Amniotic epithelial cell (primary cell): ENCODE measurements at places on chromosomes 7 and 10.

- peak; percentile 27 for DNase-seq
Measured at GRCh38 chr10:69640196-69640980, 10.3 kb downstream of the FAM241B start.

- no peak for DNase-seq
Measured at GRCh38 chr7:22628112-22628511, 98.9 kb upstream of the IL6 start.

DNA sequence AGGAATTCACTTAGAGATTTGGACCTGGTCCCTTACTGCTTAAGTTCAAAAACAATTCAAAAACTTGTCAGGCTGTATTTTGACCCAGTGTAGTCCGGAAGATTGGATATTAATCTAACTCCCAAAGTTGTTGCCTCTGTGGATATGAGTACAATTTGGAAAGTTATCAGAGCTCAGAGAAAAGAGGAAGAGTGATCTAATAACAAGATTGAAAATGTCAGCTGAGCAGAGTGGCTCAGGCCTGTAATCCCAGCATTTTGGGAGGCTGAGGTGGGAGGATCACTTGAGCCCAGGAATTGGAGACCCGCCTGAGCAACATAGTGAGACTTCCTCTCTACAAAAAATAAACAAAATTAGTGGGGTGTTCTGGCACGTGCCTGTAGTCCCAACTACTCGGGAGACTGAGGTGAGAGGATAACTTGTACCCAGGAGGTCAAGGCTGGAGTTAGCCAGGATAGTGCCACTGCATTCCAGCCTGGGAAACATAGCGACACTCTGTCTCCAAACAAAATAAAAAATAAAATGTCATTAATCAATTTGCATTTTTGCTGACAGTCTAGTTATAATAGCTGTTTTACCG is 3.2 kb upstream of the ASCC1 start:
- no peak for DNase-seq

DNA sequence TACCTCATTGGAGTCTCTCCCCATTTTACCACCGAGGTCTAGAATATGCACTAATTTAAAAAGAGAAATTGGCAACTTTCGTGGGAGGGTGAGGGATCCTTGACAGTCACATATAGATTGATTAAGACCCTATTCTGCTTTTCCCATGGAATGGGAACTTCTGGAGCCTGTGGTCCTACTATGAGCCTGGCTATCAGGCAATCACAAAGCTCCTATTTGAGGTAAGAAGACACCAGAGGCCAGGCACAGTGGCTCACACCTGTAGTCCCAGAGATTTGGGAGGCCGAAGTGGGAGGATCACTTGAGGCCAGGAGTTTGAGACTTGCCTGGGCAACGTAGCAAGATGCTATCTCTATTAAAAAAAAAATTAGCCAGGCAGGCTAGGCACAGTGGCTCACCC is 104.7 kb upstream of the CCNY start:
- DNase-seq = no peak

- peak; percentile 2 for DNase-seq
Measured at GRCh38 chr7:37089972-37090371, 358.7 kb downstream of the ELMO1 start.

DNA sequence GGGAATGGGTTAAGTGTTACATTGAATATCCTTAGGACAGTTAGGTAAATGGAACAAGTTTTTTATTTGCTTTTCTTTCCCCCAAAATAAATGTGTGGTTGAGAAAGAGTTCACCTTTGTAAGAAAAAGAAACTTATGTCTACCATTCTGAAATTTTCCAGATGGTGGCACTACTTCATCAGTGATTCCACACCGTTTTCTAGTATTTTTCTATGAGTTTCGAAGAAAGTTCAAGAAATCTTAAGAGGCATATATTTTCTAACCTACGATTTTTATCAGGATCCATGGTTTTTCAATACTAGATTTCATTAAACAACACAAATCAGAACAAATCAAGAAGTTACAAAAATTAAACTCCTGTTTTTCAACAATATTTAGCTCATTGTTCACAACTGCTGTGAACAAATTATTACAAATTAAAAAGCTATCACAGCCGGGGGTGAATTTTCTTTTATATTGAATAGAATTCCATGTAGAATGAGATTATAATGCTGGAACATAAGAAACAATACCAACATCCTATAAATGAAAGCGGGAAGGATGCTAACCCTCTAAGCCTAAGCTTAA is 163.1 kb upstream of the NPVF start:
- DNase-seq = peak; percentile 42

DNA sequence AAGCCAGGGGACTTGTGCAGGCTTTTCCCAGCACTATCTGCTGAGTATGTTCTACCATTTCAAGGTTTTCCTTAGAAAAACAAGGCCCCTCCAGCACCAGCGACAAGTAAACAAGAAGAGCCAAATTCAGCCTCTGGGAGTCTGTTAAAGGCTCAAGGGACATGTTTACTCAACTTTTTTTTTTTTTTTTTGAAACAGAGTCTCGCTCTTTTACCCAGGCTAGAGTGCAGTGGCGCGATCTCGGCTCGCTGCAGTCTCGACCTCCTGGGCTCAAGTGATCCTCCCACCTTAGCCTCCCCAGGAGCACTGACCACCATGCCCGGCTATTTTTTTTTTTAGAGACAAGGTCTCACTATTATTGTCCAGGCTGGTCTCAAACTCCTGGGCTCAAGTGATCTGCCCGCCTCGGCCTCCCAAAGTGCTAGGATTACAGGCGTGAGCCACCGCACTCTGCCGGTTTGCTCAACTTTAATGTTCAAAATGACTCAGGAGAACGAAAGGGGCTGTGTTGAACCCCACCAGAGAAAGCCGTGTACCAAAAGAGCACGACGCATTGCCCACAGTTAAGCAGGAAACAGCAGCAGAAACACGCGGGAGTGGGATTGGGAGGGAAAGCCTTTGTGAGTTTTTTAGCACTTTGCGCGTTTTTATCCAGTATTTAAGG is 772 bp downstream of the PRDX3 start:
- DNase-seq = peak; percentile 42

GRCh38 chr10:5079306-5079830 is 14.8 kb upstream of the AKR1C3 start:
- no peak for DNase-seq

DNA sequence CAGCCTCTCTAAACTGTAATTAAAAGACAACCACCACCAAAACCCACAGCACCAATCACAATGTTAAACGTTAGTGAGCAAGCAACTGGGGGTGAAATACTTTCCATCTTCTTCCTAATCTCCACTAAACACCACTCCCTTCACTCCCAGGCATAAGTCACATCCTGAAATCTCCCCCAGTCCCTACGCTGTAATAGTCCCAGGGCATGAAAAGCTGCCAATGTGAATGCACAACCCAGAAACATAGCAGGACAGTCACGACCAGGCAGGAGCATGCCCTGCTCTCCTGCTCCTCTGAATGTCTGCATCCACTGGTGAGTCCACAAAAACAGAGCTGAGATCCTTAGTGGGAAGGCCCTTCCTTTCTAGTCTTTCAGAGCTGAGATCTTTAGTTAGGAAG is 288.9 kb downstream of the PARD3 start:
- DNase-seq = peak; percentile 60

DNA sequence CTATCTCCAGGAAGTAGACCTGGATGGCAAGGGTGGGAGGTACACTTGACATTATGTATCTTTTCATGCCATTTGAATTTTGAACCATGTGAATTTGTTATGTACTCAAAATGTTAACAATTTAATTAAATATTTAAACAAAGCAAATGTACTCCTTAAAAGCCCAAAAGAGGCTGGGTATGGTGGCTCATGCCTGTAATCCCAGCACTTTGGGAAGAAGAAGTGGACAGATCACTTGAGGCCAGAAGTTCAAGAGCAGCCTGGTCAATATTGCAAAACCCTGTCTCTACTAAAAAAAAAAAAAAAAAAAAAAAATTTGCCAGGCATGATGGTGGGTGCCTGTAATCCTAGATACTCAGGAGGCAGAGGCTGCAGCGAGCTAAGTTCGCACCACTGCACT is 136.9 kb upstream of the ASAH2 start:
- DNase-seq = no peak

- DNase-seq = no peak
Measured at GRCh38 chr10:124995605-124996004, 53.7 kb downstream of the ZRANB1 start.

DNA sequence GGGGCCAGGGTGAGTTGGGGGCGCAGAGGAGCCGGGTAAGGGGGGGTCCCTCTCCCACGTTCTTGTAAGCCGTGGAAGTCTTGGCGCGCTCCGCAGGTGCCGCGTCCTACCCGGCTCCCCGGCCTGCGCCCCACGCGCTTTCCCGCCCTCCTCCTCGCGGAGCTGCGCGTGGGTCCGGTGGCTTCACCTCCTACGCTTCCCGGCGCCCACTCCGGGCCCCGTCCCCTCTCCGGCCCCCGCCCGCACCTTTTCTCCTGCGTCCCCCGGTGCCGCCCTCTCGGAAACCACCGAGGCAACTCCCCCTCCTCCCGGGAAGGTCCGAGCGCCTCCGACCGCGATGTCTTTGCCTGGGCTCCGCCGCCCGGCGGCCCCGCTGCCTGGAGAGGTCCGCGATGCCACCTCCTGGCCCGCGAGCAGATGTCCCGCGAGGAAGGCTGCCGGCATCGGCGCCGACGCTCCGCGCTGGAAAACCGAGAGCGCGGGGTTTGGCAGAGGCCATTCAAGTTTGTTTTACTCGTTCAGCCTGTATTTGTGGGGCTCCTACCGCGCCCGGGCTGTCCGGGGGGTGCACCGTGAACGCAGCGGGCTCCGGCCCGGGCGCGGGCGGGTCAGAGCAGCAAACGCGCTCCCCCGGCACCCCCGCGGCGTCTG is 2.4 kb upstream of the NKX6-2 start:
- DNase-seq = peak; percentile 3

DNA sequence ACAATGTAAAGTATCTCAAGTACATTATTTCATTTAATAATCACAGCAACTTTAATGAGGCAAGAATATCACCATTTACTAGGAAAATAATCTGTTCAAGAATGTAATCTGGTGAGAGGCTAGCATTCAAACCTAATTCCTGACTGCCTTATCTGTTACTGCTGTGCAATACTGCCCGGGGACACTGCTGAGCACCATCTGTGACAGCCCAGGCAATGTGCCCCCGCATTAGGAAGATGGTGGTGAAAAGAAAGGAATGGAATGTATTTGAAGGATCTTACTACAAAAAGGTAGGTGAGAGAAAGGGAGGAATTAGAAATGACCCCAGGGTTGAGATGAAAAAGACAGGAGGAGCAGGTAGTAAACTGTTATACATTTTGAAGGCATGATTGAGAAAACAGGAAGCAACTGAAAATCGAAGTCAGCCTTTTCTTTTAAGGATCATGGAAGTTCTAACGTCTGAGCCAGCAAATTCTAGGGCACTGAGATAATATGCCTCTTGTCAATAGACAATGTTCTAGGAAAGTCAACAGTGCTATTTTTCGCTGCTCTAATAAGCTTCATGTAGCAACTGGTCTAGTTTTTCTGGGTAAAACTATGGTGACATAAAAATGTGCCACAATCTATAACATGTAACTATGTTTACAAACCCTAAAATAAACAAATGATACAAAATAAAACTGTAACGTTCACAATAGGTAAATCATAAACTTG is 90.4 kb downstream of the ETV1 start:
- no peak for DNase-seq

DNA sequence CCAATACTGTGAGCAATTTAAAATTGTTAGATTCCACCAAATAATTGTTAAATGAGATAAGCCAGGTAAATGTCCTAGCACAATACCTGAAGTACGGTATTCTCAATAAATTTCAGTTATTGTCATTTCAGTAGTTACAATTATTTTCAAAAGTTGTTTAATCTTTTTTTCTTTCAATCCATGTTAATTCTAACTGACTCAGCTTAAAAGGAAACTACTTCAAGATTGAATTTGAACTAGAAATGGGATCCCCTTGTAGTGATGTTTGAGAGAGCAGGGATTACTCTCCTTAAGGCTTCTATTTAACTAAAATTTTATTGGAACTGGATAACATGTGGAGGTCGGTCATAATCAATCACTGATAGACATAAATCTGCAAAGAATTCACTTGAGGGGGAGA is 6.9 kb upstream of the AKR1E2 start:
- DNase-seq = no peak

DNA sequence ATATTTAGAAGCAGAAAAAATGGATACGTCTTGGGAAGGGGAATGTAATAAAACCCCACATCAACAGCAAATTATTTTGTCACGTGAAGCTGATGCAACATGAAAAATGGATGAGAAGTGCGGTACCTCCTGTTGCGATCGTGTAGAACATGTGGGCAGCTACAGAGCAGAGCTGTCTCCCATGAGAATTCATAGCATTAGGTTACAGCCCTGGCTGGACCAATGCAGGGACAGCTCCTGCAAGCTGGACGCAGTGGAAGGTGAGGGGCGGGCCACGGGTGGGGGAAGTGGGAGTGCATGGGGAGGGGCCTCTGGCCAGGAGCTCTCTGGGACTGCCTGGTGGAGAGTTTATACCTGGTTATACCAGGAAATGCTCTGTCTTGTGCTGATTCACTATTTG is 120.3 kb downstream of the GATA3 start:
- peak; percentile 39 for DNase-seq

DNA sequence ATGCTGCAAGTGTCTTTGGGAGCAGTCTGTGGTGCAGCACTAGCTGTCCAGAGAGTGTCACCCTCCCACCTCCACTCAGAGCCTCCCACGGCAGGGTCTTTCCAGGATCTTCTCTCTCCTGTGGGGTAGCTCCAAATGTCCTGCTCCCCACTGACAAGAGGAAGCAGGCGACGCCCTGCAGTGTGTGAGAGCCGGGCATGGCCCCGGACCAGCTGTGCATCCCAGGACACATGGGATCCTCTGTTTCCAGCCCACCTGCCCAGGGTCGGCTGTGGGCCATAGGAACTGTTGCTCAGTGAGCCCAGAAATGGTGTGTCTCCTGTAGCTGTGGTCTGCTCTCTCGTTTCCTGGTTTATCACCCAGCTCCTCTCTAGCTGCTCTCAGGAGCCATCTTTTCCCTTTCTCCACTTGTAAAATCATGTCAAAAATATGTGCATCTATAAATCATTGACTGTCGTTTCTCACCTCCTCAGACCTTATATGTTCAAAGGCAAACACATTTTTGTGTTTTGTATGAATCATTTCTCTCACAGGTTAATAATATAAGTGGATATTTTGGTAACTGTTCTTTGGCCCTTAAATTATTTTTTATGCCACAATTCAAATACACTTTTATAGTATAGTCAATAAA is 74.9 kb downstream of the VWC2 start:
- DNase-seq = no peak

DNA sequence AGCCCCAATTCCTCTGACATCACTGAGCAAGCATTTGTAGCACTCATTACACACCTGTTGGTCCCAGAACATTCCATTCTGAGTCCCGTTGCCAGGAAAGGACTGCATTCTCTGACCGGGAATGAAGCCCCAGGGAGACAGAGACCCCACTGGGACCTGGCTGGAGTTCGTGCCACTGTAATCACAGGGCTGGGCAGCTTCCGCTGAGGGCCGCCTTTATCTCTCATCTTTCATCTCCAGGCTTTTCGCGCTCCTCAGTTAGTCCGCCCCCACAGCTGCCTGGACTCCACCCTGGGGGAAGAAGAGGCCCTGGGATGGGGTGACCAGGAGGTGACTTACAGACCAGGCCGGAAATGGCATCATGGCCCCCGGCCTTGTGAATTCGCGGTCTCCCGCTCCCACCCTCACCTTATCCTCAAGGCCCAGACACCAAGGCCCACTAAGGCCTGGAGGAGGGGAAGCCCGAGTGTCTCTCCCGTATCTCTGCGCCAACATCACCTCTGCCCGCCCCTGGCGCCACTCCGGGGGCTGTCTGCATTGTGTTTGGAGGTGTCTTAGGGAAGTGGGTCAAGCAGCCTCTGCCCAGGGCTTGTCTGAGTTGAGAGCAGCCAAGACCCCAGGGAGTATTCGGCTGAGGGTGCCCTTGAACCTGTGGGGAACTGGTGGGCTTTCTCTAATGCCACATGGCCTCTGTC is 75.4 kb downstream of the PROSER2 start:
- peak; percentile 11 for DNase-seq
